Uterus (tissue), 4 donors: ENCODE measurements at places on chromosomes 1 and 21.
A peak's percentile ranks its signal among the peaks of the same experiment; 100 is the strongest.

- no peak overlapping the region for H3K27ac ChIP-seq
- no peaks in the 10 kb centered on the region for H3K27me3 ChIP-seq
- H3K4me1 ChIP-seq = no peaks in the 10 kb centered on the region
- no peak overlapping the region for H3K4me3 ChIP-seq
- H3K36me3 ChIP-seq = no peaks in the 10 kb centered on the region
Measured at GRCh38 chr1:197683895-197684553, 91.3 kb downstream of the DENND1B start.

DNA sequence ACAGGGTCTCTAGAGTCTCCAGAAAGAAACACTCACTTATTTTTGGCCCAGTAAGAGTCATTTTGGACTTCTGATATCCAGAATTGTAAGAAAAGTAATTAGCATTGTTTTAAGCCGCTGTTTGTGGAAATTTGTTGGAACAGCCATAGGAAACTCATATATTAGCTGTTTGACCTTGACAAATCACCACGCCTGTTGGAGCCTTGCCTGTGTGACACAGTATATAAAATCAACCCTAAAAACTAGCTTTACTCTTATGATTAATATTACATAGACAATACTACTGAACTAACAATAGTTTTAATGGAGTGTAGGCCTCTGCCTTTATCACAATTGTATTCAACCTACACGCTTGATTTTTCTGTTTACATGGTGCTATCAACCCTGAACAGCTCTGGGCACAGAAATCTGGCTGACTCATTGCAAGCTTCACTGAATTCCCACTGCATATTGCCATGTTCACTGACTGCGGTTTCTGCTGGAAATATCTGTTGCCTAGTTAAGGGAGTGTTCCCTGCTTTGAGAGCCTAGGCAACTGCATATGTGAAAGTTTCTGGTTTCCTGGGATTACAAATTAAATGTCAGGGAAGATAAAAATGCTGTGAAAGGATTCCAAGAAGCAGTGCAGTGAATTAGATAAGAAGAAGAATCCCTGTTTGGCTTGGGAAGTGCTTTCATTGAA, 419.5 kb upstream of the DEPDC1 start:
- no peaks in the 10 kb centered on the region for H3K27me3 ChIP-seq
- H3K4me3 ChIP-seq = no peak overlapping the region
- no peaks in the 10 kb centered on the region for H3K4me1 ChIP-seq
- H3K27ac ChIP-seq = peak overlapping the region; percentile 62

DNA sequence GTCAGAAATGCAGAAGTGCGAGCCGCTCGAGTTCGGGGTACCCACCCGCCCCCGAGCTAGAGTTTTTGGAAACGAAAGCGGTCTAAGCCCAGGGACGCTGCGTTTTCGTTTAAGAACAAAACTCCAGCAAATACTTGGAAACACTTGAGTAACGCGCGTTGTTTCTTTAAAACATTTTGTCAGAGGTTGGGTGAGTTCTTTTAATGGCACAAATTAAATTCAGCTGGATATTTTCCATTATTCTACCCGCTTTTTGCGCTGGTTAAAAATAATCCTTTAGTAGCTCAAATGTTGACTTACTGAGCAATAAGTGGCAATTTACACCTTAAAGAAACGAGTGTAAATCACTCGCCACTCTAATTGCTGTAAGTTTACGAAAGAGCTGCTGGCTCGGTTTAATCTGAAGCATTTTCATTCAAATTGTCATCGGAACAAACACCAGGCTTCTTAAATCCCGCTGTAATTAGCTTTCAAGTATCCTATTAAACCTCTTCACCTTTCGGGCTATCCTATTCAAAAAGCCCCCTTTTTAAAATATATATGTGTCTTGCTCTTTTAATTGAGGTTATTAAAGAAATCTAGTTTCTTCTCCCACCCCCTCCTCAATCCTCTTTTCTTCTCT, 1.5 kb downstream of the LHX8 start:
- DNase-seq = no peak
- H3K4me1 ChIP-seq = peaks cover 11% of the 10 kb centered on the region

DNA sequence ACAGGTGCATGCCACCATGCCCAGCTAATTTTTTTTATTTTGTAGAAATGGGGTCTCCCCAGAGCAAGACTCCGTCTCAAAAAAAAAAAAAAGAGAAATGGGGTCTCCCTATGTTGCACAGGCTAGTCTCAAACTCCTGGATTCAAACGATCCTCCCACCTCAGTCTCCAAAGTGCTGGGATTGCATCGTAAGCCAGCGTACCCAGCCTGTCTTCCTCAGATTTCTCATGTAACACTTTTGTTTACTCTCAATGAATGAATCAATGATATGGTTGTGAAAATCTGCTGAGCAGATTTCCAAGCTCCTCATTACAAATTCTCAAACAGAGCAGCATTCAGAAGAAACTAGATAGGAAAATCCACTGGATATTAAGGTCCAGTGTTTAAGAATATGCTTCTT, 6.6 kb downstream of the CMPK1 start:
- H3K4me1 ChIP-seq = no peaks in the 10 kb centered on the region
- no peak for DNase-seq
- H3K27me3 ChIP-seq = no peaks in the 10 kb centered on the region
- no peaks in the 10 kb centered on the region for H3K36me3 ChIP-seq
- no peak overlapping the region for H3K27ac ChIP-seq
- no peak overlapping the region for H3K4me3 ChIP-seq

- H3K4me3 ChIP-seq = no peak overlapping the region
- no peak for DNase-seq
- no peaks in the 10 kb centered on the region for H3K36me3 ChIP-seq
- peaks cover 7% of the 10 kb centered on the region for H3K4me1 ChIP-seq
- no peaks in the 10 kb centered on the region for H3K27me3 ChIP-seq
Measured at GRCh38 chr1:203600782-203601513, 25.7 kb upstream of the ATP2B4 start.

- peak overlapping the region; percentile 85 for H3K27ac ChIP-seq
- H3K4me3 ChIP-seq = no peak overlapping the region
- DNase-seq = peak; percentile 68
- no peaks in the 10 kb centered on the region for H3K27me3 ChIP-seq
Measured at GRCh38 chr1:116847688-116848531, 61.8 kb upstream of the PTGFRN start.

GRCh38 chr1:186165303-186165702, 209.8 kb downstream of the TPR start:
- no peaks in the 10 kb centered on the region for H3K27me3 ChIP-seq
- no peak overlapping the region for H3K27ac ChIP-seq
- DNase-seq = no peak

DNA sequence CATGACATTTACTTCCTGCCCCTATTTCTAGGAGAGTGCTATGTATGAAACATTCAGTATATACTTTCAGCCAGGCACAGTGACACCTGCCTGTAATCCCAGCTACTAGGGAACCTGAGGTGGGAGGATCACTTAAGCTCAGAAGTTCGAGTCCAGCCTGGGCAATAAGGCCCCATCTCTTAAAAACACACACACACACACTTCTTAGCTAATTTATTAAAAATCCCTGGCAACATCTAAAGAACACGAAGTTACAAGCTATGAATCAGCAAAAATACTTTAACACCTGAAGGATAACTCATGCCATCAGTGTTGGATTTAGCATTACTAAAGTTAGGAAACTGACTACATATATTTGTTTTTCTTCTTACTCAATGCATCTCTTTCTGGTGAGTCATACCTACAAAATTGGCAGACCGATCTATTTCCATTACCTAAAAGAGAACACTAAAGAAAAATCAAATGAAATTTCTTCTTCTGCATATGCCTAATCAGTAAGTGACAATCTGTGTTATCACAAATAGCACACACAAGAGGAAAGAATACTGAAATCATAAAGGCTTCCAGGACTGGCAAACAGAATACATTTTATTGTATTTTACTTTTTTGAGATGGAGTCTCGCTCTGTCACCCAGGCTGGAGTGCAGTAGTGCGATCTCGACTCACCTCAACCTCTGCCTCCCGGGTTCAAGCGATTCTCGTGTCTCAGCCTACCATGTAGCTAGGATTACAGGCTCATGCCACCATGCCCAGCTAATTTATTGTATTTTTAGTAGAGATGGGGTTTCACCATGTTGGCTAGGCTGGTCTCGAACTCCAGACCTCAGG, 41.4 kb downstream of the RNF115 start:
- peaks cover 3% of the 10 kb centered on the region for H3K4me1 ChIP-seq
- peak overlapping the region; percentile 10 for H3K4me3 ChIP-seq
- H3K27ac ChIP-seq = peak overlapping the region; percentile 70
- DNase-seq = no peak
- H3K27me3 ChIP-seq = no peaks in the 10 kb centered on the region

- H3K36me3 ChIP-seq = no peaks in the 10 kb centered on the region
- H3K27ac ChIP-seq = peak overlapping the region; percentile 64
- H3K4me3 ChIP-seq = no peak overlapping the region
- DNase-seq = no peak
Measured at GRCh38 chr1:84247425-84248220, 53.9 kb upstream of the SAMD13 start.

DNA sequence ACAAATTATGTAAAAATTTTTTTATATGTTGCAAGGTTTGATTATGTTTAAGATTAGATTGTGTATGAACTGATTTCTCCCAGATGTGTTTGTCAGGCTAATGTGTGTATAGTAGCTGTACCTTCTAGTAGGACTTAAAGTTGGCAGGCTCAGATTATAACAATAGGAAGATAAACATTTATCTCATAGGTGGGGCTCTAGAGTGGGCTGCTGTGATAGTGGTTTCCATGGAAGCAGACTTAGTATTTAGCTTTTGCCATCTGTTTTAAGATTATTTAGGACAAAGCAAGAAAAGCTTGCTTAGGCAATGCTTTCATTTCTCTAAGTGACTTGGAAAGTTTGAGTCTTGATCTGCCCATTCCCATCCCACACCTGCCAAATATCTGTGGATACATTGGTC, 187.7 kb upstream of the CACYBP start:
- no peak overlapping the region for H3K27ac ChIP-seq
- DNase-seq = no peak
- no peak overlapping the region for H3K4me3 ChIP-seq
- H3K27me3 ChIP-seq = no peaks in the 10 kb centered on the region
- H3K36me3 ChIP-seq = no peaks in the 10 kb centered on the region

DNA sequence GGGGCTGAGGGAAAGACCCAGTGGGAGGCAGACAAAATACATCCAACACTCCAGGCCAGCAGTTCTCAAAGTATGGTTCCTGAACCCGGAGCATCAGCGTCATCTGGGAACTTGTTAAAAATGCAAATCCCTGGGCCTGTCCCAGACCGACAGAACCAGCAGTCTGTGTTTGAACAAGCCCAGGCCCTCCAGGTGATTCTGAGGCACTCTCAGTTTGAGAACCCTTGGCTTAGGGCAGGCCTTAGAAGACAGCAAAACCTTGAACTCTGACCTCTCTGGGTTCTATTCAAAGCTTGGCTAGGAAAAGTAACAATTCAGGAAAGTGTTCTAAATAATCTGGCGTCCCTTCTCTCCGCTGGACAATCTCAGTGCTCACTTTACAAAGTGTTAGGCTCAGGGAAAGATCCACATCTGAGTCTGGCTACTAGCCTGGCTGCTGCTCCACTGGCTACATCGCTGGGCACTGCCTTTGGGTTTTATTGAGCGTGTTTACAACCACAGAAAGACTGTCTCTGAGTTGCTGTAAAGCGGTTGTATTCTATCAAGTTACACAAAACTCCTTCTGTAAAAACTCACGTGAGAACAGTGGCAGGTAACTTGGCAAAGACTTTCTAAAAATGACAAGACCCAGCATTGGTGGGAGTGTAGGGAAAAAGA, 166.1 kb downstream of the HIVEP3 start:
- H3K36me3 ChIP-seq = no peaks in the 10 kb centered on the region
- no peaks in the 10 kb centered on the region for H3K27me3 ChIP-seq
- H3K27ac ChIP-seq = no peak overlapping the region
- DNase-seq = no peak

- no peaks in the 10 kb centered on the region for H3K27me3 ChIP-seq
- no peak for DNase-seq
- peak overlapping the region; percentile 95 for H3K27ac ChIP-seq
Measured at GRCh38 chr1:153791648-153792253, 16.5 kb downstream of the SLC27A3 start.

- H3K36me3 ChIP-seq = no peaks in the 10 kb centered on the region
- no peaks in the 10 kb centered on the region for H3K4me1 ChIP-seq
- no peaks in the 10 kb centered on the region for H3K27me3 ChIP-seq
- peak overlapping the region; percentile 71 for H3K4me3 ChIP-seq
- H3K27ac ChIP-seq = peak overlapping the region; percentile 99
Measured at GRCh38 chr1:10210841-10211804, 753 bp downstream of the KIF1B start.

DNA sequence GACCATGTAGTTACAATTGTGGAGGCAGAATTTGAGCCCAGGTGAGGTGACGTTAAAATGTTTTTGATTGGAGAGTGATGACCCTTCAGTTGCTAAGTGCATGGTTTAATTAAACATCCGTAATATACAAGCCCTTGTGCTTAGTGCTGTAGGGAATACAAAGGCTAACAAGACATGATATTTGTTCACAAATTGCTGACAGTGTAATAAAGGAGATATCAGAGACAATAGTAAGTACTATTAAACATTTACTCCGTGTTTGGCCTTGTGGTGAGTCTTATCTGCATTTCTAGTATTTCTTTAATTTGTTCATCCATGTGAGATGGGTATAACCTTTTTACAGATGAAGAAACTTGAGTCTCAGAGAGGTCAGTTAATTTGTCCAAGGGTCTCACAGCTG, 37.9 kb downstream of the RLF start:
- DNase-seq = no peak
- H3K36me3 ChIP-seq = no peaks in the 10 kb centered on the region
- H3K4me3 ChIP-seq = no peak overlapping the region
- H3K4me1 ChIP-seq = no peaks in the 10 kb centered on the region

DNA sequence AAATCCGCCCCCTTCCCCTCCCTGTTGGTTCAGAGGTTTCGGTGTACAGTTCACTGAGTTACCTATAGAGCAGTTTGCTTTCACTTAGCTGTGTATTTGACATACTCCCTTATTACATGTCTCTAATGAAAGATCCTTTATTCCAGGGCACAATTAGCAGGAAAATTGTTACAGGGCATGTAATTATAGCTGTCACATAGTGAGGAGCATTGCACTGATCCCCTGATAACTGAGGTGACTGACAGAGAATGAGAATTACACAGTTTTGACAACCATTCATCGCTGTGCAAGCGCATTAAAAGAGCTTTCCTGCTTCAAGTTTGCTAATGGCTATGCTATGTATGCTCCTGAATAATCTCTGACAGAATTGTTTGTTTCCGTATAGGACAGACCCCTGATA, 26.9 kb downstream of the DAP3 start:
- no peak overlapping the region for H3K27ac ChIP-seq
- H3K27me3 ChIP-seq = no peaks in the 10 kb centered on the region
- no peak for DNase-seq
- H3K36me3 ChIP-seq = no peaks in the 10 kb centered on the region
- H3K4me3 ChIP-seq = no peak overlapping the region
- no peaks in the 10 kb centered on the region for H3K4me1 ChIP-seq

- H3K36me3 ChIP-seq = no peaks in the 10 kb centered on the region
- H3K27me3 ChIP-seq = no peaks in the 10 kb centered on the region
- H3K27ac ChIP-seq = no peak overlapping the region
- H3K4me3 ChIP-seq = no peak overlapping the region
Measured at GRCh38 chr1:7171574-7171973, 386.3 kb downstream of the CAMTA1 start.

- H3K27ac ChIP-seq = no peak overlapping the region
- no peaks in the 10 kb centered on the region for H3K36me3 ChIP-seq
- no peak overlapping the region for H3K4me3 ChIP-seq
- peaks cover 4% of the 10 kb centered on the region for H3K4me1 ChIP-seq
Measured at GRCh38 chr21:17554679-17555465, 42.0 kb downstream of the CXADR start.
